ENCODE measurements at places on chromosomes 7 and 10.

- peak; percentile 54 for DNase-seq
Observed at GRCh38 chr7:82443547-82444219, at the start of gene CACNA2D1. Gene CACNA2D1, minus strand, starts transcription at chr7:82443777.

DNA sequence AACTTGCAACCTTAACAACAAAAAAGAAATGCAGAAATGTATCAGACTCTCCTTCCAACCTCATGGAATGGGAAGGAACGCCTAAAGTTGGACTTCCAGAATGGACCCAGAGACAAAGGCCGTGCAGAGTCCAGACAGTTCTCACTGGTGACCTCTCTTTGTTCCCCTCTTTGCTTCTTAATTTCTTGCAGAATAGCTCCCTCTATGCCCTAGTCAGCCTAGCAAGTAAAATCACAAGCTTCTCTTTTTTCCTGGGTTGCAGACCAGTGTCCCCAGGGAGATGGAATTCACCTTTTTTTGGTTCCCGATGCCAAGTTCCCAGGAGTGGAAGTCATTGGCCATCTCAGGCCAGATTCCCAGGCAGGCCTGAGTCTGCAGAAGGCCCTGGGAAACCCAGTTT, 278.0 kb downstream of the CCSER2 start:
- DNase-seq = no peak

DNA sequence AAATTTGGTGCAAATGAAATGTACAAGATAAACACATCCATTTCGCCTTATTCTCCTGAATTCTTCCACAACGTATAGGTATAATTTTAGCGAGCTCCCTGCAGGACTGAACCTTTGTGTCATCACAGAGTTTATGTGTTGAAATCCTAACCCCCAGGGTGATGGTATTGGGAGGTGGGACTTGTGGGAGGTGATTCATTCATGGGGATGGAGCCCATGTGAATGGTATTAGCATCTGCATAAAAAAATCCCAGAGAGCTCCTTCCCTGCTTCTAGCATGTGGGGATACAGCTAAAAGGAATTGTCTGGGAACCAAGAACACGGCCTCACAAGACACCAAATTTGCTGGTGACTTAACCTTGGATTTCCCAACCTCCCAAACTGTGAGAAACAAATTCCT, 741.4 kb upstream of the VSTM2A start:
- DNase-seq = peak; percentile 29

GRCh38 chr7:146768957-146769356, 652.4 kb downstream of the CNTNAP2 start:
- no peak for DNase-seq

DNA sequence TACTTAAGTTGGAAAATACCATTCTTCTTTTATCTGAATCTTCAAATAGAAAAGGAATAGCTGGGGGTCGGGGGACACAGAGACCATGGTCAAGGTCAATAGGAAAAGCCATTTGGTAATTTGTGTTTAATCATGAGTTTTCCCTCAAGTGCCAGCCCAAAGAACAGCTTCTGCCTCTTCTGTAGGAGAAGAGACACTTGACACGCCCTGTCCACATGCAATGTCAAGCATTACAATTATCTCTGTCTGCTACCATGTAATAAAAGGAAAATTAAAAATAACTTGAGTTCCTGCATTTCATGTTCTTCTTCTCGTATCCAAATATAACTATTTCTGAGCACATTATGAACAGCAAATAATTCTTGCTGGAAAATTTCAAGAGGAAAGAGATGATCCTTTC, 241.7 kb downstream of the IPMK start:
- no peak for DNase-seq

DNA sequence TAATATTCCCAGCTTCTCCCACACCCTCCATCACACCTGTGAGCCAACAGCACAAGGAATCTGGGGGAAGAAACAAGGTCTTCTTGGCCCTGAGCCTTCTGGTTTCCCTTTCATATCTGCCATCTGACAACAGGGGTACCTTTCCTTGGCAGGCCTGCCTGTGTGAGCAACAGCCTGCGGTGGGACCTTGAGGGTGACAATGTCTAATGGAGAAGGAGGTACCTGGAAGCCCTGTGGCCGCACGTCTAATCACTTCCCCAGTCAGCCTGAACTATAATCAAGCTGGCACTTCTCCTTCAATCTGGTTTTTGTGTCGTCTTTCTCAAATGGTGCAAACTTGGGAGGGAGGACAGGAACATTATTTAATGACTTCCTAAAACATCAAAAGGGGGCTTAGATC, 41.2 kb downstream of the NRCAM start:
- DNase-seq = no peak

DNA sequence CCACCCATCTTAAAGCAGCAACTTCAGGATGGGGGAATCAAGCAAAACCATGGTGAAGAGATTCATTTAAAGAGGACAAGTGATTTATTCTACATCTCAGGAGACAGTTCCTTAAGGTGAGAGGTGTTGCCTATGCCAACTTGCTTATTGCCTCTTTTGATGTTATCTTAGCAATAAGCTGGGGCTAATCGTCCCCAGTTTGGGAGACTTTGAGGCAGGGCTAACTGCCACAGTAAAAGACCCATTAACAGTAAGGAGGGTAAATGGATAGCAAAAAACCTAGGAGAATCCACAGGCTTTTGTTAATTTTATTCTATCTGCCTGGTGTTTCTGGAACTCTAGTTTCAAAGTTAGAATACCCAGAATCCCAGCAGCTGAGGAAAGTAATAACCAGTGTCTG, 22.1 kb upstream of the HERPUD2 start:
- no peak for DNase-seq

GRCh38 chr7:47428768-47429472, 153.0 kb downstream of the TNS3 start:
- no peak for DNase-seq

DNA sequence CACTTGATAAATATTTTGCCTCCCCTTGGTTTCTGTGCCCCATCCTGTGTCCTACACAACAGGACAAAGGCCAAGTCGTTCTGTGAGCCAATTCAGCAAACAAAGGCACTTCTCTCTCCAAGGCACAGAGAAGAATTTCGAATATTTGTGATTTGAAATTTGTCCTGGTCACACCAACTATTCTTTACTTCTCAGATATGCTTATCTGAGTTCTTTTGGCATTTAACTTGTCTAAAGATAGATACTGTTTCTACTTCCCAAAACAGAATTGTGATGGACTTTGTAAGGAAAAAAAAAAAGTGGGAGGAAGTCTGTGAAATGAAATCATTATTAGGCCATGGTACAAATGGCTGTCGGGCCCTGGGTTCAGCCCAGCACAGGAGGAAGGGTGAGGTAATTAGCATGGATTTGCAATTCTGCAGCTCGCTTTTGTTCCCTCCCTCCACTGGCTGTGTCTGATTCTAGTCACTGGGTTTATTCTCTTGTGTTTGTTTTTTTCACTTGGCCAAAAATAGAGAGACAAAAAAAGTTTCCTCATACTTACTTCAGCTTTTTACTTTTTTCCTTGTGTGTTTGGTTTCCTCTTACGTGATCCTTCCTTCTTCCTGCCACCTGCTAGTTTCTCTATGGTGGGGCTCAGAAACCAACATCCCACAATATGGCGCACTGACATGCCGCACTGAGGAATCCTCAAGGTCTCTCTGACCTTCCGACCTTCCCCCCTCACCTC, 108.2 kb upstream of the MKLN1 start:
- DNase-seq = no peak

DNA sequence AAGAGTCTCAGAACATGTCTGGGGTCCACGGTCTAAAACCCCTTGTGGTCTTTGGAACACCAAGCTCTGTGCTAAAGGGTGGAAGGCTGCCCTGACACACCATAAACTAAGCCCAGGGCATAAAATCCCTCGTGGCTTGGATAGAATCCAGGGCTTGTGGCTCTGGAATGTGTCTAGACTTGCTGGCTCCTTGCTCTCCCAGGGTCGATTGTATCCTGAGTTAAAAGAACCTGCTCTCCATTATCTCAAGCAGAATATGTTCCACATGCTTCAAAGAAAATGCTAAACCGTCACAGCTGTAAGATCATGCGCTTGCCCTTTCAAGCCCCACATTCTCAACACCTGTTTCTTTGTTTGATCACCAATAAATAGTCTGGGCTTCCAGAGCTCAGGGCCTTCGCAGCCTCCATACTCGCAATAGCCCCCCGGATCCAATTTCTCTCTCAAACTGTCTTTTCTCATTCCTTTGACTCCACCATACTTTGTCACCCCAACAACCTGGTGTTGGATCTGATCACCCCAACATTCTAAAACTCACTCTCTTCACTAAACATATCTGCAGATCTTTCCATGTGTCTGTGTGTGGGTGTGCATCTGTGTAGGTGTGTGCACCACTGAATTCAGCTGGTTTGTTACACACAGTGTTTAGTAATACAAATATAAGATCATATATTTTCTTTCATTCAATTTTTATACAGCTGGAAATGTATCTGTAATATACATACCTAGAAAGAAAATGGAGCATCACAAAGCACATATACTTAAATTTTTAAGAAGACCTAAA, 238.5 kb downstream of the ZMYND11 start:
- peak; percentile 67 for DNase-seq

- peak; percentile 4 for DNase-seq
Observed at GRCh38 chr7:83475420-83475819, 173.5 kb downstream of the SEMA3E start.

DNA sequence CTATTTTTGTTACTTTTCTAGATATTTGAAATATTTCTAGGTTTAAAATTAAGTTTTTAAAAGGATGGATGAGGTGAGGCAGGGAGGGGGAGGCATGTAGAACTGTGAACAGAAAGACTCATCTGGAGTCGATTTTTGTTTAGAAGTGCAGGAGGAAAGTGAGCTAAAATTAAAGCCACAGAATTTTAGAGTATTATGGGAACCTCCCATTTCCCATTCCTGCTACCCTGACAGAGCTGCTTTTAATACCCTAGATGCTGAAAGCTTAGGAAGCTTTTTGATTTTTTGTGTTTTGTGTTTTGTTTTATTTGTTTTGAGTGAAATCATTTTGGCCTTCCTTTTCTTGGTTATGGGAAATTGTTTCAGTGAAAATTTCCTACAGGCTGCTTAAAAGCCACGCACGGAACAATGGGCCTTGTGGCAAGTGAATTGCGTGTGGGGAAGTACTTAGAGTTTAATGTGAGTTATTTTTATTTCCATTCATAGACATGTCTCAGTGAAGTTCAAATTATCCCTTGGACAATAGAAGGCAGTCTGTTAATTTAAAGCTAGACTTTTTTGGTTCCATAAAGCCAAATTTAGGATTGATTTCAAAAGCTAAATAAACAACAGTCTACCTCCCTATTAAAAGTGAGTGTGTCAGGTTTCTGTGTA, 102.0 kb upstream of the HDAC9 start:
- DNase-seq = no peak

- no peak for DNase-seq
Observed at GRCh38 chr7:44700322-44700721, 48.3 kb upstream of the ZMIZ2 start.

DNA sequence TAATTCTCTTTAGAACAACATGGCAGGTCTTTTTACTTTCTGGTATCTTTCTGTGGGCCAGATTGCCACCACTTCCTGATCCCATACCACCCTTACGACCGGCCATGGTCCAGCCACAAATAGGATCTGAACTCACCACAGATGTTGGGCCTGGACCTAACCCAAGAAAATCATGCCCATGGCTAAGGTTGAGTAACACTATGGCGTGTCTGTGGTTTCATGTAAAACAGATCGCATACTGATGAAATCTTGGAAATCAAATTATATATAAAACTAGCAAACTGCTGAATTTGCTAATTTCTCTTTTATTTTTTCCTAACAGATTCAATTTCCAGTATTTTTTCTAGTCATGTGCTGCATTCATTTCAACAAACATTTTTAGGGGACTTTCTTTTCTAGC, 77.2 kb downstream of the CH25H start:
- DNase-seq = peak; percentile 94

GRCh38 chr7:134910968-134911367, 75.3 kb upstream of the AGBL3 start:
- no peak for DNase-seq

- DNase-seq = no peak
Observed at GRCh38 chr10:52276986-52277385, 37.1 kb upstream of the DKK1 start.

DNA sequence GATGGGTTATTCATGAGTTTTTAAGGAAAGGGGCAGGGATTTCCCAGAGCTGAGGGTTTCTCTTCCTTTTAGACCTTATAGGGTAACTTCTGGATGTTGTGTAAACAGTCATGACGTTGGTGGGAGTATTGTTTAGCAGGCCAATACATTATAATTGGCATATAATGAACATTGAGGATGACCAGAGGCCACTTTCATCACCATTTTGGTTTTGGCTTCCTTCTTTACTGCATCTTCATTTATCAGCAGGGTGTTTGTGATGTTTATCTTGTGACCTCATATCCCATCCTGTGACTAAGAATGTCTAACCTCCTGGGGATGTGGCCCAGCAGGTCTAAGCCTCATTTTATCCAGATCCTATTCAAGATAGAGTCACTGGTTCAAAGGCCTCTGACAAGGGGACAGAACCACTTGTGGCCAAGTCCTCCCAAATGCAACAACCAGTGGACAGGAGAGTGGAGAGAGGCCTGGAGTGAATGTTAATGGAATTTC, 77.3 kb upstream of the RPA3 start:
- DNase-seq = peak; percentile 88

- DNase-seq = no peak
Observed at GRCh38 chr10:52774600-52775106, 2.1 kb upstream of the MBL2 start.

DNA sequence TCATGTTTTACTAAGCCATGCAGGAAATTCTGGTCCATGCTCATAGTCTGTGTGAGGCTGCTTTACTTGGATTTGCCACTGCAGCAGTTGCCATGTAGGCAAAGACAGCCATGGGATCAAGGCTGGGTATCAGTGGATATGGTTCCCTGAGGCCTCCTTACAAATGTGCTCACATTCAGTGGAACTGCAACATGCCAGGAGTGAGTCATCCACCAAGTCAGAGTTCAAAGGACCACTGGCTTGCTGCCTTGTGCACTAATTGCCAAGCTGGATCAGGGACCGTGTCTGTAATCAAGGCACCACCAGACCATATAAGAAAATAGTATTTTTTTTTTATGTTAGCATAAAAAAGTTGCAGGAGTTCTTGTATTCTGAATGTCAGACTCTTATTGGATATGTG, 101.0 kb downstream of the CDCA7L start:
- DNase-seq = peak; percentile 31

- DNase-seq = no peak
Observed at GRCh38 chr10:86758189-86759072, 2.0 kb downstream of the BMPR1A start.

- peak; percentile 88 for DNase-seq
Observed at GRCh38 chr10:30151581-30152389, 92.4 kb upstream of the JCAD start.

DNA sequence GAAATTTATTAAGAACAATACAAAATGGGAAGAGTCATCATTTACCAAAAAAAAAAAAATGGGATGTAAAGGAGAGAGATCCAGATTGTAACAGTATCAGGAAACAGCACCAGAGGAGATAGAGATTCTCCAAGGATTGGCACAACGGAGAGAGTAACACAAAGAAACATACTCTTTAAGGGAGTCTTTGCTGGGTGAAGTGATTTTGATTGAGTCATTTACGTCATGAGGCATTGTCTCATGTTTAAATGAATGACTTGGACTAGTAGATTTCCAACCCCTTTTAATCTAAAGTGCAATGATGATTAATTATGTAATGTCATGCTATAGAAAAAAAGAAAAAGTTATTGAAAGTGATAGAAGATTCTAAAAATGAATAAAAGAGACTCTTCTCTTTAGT, 68.8 kb downstream of the ITGB8 start:
- no peak for DNase-seq
